GM12878 (cell line): ENCODE measurements at places on chromosomes 3 and 15.
A peak's percentile ranks its signal among the peaks of the same experiment; 100 is the strongest.

DNA sequence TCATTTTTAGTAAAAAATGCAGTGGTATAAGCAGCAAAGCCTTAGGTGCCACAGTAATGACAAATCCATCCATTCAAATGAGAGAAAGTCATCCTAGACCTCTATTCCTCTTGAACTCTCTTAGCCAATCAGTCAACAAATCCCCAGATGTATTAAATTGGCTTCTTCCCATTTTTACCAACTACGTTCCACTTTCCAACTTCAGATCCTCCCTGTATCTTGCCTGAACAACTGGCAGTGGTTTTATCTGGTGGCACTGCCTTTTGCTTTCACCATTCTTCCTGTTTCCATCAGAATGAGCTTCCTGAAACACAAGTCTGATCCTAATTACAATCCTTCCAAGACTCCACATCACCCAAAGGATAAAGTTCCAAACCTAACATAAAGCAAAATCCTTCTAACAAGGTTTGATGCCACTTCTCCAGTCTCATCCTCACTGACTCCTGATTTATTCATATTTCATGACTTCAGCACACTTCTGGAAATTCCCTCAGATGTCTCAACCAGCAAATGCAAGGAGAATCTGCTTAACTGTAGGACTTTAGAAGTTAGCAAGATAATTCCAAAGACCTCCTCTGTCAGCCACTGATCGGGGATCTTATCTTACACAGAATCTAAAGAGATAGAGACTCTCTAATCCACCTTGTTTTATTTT is 69.8 kb upstream of the SLC4A7 start:
- DNase-seq, result no peak

DNA sequence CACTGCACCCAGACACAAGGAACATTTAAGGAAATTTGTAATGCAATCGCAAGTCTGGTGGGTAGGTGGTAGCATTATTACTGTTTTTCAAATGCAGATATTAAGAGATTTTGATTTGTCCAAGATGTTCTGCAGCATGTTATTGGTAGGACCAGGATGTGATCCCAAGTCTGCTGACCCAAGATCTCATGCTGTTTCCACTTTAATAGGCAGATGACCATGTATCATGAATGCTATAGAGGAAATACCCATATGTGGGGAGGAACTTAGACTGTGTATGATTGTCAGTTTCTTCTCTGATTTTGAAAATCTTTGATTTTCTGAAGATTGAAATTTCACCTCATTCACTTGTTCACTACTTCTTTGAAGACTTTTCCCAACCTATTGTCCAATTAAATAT is 28.7 kb downstream of the ATP6V1A start:
- no peak for DNase-seq

- no peak for DNase-seq
Observed at GRCh38 chr15:31062911-31063310, 38.6 kb downstream of the TRPM1 start.

GRCh38 chr3:190616637-190617036 is 102.8 kb downstream of the IL1RAP start:
- DNase-seq, result no peak

GRCh38 chr15:64521201-64521600 is 60.8 kb downstream of the ZNF609 start:
- DNase-seq, result no peak

DNA sequence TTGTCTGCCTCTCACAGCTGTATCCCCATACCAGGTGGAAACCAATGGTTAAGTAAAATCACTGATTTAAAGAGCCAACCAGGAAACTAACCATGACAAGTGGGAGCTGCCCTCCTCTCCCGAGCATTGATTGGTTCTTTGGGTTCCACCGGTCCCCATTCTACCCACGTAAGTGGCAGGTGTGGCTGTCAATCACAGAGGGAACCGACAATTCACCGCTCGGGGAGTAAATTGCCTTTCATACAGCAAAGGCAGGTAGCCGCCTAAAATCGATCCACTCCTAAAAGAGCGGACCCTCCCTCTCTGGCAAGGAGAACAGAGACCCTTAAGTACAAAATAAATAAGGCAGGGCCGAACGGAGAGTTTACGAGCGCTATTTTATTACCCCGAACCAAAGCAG is 1.2 kb downstream of the ERC2 start:
- no peak for DNase-seq

GRCh38 chr3:13162549-13163320 is 89.5 kb upstream of the IQSEC1 start:
- DNase-seq, result no peak

GRCh38 chr3:113330742-113331141 is 110.6 kb downstream of the CFAP44 start:
- DNase-seq, result no peak

GRCh38 chr15:40550341-40551037 is 14.4 kb downstream of the CCDC32 start:
- peak; percentile 94 for DNase-seq

DNA sequence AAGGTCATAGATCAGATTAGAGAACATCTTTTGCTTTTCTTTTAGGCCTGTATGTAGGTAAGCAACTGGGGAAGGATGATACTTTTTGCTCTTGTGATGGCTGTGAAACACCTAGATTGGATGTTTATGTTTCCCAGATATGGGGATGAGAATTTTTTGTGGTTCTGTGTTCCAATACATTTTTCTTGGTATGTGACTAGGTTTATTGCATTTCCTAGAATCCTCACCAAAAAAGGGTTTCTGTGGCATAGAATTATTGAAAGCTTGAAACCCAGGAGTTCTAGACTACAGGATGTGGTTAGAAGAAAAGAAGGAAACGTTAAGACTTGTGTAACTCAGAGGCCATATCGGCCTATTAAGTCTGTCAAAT is 25.8 kb downstream of the OXNAD1 start:
- no peak for DNase-seq

DNA sequence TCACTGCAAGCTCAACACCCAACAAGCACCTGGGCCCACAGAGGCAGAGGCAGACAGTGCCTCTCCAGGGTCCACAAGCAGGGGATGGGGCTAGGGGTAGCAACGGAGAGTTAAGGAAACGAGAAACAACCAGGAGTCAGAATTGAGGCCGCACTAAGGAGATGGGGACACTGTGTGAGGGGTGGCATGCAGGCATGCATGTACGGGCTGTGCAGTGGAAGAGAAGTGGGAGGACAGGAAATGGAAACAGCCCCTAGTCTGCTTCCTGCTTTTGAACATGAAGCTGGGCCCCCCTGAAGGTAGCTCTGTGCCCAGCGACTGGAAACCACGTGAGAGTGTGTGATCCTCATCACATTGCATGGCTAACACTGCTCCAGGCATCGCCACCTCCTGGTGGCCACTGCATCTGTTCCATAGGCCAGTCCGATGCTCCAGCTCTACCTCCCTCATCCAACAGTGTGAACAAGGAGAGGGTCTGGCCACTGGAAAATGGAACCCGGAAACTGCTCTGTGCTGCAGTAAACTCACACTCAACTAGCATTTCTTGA is 44.0 kb downstream of the XXYLT1 start:
- DNase-seq, result no peak

GRCh38 chr3:70392227-70392626 is 79.8 kb upstream of the MDFIC2 start:
- DNase-seq, result no peak

DNA sequence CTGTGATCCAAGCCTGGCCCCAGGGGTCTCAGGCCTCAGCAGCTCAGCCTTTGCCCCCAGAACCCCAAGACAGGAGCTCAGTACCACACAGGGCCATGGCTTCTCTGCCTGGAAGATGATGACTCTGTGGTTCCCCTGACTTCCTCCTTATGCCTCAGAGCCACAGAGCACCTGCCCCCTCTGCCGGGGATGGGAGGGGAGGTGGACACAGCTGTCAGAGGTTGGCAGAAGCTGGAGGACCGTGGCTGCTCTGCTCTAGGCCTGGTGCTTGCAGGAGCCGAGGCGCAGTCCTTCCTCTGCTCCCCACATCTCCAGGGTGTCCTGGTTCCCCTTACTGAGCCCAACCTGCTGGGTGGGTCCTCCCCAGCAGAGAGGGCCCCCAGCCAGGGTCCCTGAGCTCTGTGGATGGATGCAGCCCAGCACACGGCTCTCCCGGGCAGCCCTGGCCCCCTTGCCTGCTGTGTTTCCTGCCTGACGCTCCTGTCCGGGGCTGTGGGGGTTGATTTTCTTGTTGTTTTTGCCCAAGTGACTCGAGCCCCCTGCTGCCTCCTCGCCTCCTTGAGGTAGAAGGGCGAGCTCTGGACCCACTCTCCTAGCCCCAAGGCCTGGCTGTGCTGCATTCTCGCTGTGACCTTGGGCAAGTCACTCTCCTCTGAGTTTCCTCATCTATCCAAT is 36.6 kb downstream of the PSTPIP1 start:
- DNase-seq, result no peak

GRCh38 chr3:138373087-138373735 is 24.8 kb downstream of the MRAS start:
- no peak for DNase-seq
